ENCODE measurements at places on chromosomes 12 and 14.

GRCh38 chr12:27787559-27787958 lies 7.5 kb upstream of the MANSC4 start:
- no peak for DNase-seq

DNA sequence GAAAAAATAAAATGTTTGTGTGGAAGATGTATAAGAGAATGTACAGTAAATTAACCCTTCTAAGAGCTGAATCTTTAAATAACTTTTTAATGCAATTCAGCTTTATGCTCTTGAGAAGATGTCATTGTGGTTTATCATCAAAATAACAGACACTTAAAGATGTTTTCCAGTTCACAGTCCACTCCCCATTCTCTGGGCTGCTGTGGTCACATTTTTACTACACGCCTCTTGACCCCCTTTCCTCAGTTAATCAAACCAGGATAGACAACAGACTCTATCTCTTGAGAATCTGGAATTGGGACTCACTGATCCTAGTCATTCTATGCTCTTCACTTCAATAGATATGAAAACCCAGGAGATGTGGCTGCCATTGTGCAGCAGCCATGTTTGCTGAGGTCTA lies 24.7 kb upstream of the OR6J1 start:
- DNase-seq = no peak

GRCh38 chr12:119772431-119772830 lies 104.5 kb downstream of the PRKAB1 start:
- no peak for DNase-seq

GRCh38 chr14:20591235-20591634 lies at the start of gene RNASE12:
Gene RNASE12 (minus strand): TSS chr14:20591376. CDS start chr14:20590723, 653 bp downstream.
- no peak for DNase-seq

GRCh38 chr12:112370199-112370598 lies 12.0 kb downstream of the HECTD4 start:
- DNase-seq = no peak

GRCh38 chr14:30443368-30444007 lies 115.5 kb upstream of the G2E3 start:
- no peak for DNase-seq

DNA sequence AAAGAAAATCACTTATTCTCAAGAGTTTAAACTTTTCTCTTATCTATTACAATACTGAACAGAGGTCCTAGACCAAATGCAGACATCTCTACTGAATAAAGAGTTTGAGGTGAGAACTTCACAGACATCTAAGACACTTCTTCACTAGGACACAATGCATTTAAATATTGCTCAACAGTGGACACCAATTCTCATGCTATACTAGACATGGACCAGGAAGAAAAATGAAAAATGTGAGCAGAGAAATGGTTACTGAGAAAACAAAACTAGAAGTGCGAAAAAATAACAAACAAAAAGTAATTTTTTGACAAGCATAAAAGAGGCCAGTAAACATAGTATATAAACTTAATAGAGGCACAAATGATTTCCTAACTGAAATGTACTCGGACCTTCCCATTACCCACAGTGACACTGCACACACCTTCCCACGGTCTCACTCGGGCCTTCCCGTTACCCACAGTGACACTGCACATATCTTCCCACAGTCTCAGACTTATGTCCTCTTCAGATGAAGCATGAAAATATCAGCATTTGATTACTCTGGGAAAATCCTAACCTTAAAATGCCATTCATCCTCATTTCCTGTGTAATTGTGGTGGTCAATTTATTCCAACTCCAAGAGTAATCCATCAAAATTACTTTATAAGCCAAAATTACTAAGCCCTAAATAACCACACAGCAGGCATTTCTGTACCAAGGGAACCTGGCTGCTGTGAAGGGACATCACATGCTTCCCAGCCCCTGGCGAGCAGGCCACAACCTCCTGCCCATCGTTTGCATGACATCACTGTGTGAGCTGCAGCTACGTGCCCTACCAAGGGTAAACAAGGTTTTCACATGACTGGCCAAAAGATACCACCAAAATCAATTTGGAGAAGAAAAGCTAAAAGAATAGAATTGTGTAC lies 6.4 kb downstream of the SLC15A4 start:
- DNase-seq = no peak
